ENCODE measurements at places on chromosomes 13 and 19.

DNA sequence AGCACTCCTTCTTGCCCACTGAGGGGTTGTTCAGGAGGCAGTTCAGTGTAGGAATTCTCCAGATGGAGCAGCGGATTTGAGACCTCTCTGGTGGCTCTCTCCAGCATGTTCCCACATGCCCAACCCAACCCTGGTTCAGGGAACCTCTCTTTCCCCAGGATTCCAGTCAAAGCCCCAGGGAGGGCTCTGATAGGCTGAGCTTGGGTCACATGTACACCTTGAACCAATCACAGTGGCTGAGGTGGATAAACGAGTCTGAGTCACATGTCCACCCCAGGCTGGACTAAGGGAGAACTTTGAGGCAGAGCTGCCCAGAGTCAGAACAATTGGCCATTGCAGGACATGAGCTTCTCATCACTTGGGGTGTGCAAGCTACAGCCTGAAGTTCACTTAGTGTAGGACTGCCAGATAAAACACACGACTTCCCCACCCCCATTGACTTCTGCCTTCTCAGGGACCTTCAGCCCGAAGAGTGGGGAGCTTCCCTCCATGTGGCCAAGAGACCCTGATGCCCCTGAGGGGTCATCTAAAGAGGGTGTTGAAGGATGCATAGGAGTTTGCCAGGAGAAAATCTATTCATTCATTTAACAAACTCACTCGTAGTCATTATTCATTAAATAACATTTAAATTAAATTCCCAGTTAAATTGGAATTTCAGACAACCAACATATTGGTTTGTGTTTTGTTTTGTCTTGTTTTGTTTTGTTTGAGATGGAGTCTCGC is 4.0 kb upstream of the MAST3 start:
- DNase-seq = no peak

GRCh38 chr13:109868578-109869311 is 82.4 kb upstream of the IRS2 start:
- no peak for DNase-seq

- DNase-seq = no peak
Measured at GRCh38 chr13:50162567-50162966, 147.3 kb downstream of the KCNRG start.

GRCh38 chr13:23534090-23534489 is 36.1 kb upstream of the TNFRSF19 start:
- no peak for DNase-seq

GRCh38 chr19:45400192-45400591 is 4.7 kb downstream of the PPP1R13L start:
- no peak for DNase-seq

- no peak for DNase-seq
Measured at GRCh38 chr13:108003626-108004025, 211.7 kb downstream of the LIG4 start.

- DNase-seq = no peak
Measured at GRCh38 chr19:18499055-18499775, 22.7 kb downstream of the ELL start.

DNA sequence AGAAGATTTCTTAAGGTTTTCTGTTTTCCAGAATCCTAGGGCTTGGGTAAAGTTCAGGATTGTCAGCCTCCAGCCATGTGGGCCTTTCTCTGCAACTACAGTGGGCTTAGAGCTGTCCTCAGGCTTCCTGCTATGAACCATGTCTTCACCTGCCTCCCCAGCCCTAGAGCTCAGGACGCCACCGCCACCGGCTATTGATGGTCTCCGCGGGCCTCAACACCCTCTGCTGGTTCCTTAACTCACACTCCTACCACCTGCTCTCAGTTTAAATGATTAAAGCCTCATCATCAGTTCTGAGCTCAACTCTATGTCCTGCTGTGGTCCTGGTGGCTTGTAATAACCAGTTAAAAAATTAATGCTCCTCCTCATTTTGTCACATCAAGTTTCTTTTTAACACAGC is 221.0 kb downstream of the EFNB2 start:
- no peak for DNase-seq

- DNase-seq = no peak
Measured at GRCh38 chr13:48578516-48579164, 45.8 kb upstream of the RCBTB2 start.

GRCh38 chr13:19171563-19171962 is 10.1 kb downstream of the TUBA3C start:
- no peak for DNase-seq

DNA sequence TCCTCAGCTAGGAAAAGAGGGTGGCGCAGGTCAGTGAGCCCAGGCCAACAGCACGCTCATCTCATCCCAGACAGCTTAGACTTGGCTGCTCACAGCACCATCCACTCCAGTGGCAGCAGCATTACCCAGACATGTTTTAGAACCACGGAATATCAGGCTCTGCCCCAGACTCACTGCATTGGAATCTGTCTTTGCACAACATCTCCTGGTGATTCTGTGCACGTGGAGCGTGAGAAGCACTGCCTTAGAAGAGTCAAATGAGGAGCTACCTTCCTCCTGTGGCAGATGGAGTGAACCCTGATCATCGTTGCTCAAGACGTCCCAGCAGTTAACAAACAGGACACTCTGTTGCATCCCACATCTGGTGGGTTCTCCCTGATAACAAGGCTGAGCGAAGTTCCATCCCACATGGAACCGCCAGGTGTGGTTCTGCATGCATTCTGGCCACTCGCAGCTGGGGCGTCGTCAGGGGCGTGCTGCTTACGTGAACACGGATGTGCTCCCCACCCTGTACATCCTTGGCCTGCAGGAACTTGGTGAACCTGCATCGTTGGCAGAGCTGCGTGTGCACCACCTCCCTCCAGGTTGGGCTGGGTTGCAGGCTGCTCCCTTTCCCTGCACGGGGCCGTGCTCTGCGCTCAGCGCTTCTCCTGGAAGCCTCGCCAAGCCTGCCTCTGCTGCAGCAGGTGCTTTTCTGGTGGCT is 25.2 kb upstream of the ATP11A start:
- DNase-seq = no peak

DNA sequence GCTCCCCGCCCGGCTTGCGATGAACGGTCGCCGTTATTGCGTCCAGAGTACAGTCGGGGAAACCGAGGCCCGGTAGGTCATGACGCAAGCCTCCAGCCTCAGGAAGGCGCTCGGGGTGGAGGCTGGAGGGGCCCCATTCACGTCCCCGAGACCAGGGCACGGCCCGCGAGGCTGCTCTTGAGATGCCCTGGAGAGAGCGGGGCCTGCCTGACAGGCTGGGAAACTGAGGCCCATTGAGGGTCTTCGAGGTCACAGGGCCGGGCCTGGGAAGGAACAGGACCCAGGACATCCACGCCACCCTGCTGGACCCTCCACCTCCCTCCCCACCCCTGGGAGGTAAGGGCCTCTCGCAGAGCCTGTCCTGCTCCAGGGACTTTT is 367 bp downstream of the NDUFS7 start:
- DNase-seq = no peak

- no peak for DNase-seq
Measured at GRCh38 chr19:478236-478903, 17.5 kb upstream of the SHC2 start.

- DNase-seq = no peak
Measured at GRCh38 chr19:48720251-48720612, 707 bp upstream of the MAMSTR start.

DNA sequence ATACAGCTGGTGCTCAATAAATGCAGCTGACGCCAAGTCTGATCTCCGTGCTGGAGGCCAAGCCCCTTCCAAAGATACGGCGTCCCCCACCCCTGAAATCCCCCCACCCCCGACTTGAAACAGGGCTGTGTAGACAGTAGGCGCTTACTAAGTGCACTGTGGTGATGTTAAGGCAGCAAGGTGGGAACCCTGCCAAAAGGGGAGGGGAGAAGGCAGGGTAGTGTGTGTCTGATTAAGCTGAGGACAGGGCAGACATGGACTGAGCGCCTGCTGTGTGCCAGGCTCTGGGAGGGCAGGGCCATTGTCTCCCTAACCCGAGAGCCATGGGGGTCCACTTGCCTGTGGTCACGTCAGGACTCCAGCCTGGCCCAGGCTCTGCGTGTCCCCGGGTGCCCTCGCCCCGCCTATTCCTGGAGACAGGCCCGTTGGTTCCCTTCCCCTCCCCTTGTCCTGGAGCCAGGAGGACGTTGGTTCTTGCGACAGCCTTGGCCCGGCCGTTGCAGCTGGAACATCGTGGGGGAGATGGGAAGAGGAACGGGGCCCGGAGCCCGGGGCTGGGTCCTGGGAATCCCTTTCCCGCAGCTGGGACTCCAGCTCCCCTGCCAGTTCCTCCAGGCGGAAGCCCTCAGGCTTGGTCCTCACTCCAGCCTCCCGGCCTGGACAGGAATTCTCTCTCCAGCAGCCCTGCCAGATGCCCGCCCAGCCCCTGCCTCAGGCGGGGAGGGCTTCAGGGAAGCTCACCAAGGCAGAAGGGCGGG is 1.7 kb upstream of the ELANE start:
- DNase-seq = no peak

DNA sequence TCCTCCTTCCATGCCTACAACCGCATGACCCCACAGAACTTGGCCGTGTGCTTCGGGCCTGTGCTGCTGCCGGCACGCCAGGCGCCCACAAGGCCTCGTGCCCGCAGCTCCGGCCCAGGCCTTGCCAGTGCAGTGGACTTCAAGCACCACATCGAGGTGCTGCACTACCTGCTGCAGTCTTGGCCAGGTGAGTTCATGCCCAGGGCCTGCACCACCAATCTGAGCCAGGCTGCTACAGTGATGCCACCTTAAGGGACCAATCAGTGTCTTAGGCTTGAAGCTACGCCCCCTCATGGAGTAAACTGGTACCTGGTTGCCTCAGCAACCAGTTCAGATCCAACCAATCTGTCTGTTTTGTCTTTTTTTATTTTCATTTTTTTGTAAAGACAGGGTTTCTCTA is 5.2 kb downstream of the SYDE1 start:
- no peak for DNase-seq

- peak; percentile 49 for DNase-seq
Measured at GRCh38 chr19:10105509-10106099, 558 bp upstream of the PPAN start.

GRCh38 chr19:16289594-16289993 is 35.0 kb upstream of the KLF2 start:
- DNase-seq = no peak

DNA sequence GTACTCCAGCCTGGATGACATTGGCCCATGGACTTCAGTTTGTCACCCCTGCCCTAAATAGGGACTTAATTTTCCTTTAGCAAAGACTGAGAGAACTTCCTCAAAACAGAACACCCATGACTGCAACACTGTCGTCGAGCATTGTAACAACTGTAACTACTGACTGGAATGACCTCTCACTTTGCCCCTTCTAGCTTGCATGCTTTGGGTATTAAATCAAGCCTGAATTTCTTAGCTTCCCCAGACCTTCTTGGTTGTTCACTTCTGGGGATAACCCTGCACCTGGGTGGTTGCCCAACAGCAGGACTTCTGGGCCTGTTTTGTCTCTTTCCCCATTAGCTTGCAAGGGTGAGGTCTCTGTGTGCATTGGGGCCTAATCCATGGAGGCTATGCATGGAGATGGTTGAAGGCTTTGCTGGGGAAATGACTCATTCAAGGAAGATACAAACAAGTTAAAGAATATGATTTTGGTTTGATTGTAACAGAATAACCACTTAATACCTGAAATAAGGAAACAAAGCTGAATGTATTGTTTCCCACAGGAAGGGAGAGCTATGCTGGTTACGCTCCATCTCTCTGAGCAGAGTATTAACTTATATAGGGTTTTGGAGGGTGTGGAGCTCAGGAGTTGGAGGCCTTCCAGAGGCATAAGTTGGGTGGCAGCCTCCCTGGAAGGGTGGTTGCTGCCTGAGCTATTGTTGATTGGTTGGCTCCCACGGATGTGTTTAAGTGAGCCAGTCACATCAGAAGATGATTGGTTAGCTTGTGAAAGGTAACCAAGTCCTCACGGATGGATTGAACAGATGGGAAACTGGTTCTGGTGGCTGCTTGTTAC is 34.7 kb upstream of the UBAC2 start:
- DNase-seq = no peak

DNA sequence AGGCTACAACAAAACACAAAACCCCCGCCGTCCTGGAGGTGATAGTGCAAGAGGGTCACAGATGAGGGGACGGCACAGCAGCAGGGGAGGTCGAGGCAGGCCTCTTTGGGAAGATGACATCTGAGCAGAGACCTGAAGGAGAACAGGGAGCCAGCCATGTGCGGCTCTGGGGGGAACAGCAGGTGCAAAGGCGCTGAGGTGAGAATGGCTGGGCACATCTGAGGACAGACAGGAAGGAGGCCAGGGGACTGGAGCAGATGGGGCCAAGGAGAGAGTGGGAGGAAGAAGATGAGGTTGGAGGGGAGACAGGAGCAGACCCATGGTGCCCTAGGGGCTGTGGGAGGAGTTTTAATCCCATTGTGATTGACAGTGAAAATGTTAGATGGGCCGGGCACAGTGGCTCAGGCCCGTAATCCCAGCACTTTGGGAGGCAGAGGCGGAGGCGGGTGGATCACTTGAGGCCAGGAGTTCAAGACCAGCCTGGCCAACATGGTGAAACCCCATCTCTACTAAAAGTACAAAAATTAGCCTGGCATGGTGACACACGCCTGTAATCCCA is 1.8 kb upstream of the CKM start:
- no peak for DNase-seq

DNA sequence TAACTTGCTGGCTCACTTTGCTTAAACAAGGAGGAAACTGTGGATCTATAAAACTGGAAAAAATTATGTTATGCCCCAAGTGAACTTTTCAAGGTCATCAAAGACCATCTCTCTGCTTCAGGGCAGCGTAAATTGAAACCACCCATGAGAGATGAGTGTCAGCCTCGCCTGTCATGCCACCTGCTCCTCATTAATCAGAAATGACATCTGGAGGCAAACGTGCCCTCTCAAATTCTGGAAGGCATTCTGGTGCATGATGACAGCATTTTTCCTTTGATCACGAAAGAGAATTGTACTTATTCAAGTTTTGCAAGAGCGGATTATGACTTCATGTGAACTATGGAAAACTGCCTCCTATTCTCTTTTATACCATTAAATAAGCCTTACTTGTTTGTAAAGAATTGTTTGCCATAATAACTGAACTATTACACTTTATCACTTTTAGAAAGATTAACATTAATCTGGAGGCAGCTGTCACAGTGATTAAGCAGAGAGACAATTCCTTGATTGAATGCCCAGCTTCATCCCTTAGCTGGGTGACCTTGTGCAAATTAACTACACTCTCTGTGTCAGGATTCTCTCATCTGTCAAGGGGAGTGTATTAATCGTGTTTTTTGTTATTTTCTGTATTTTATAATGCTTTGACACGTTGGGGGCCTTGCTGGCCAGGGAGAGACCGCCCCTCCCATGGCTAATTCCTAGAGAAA is 17.0 kb upstream of the SACS start:
- DNase-seq = no peak
